ENCODE measurements at places on chromosomes 3 and 15.
A peak's percentile ranks its signal among the peaks of the same experiment; 100 is the strongest.

DNA sequence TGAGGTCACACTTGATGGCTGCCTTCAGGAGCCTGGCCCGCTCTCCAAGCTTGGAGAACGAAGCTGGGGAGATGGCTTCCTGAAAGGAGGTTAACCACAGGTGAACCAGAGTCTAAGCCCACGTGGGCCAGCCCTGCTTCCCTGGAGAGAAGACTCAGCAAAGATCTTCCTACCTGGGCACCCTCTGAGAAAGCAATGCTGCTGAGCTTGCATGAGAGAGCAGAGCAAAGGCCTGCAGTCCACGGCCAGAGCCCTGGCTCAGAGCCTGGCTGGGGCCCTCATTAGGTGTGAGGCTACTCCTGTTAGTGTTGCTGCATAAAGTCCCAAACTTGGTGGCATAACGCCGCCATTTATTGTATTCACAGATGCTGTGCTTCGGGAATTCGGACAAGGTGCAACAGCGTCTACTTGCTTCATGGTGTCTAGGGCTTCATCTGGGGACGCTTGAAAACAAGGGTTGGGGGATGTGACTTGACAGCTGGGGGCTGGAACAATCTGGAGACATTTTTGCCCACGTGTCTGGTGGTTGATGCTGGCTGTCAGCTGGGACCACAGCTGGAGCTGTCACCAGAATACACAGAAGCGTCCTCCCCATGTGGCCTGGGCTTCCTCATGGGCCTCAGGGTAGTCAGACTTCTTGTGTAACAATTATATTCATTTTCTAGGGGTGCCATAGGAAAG, 87.9 kb upstream of the MEF2A start:
- DNase-seq: no peak

DNA sequence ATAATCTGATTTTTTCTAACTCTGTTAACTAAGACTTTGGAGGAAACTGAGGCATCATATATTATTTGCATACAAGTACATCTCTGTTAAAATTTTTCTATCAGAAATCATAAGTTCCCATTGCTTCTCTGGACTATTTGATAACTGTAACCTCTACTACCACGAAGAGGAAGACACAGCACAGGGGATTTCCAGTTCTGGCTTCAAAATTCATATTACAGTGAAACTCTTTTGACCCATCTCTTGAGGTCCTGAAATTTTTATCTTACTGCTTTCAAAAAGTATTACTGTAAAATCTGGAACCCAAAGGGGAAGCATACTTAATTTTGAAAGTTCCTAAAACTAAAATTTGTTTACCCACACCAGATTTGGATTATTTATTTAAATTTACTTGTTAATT, 4.2 kb downstream of the PLSCR1 start:
- no peak for DNase-seq

DNA sequence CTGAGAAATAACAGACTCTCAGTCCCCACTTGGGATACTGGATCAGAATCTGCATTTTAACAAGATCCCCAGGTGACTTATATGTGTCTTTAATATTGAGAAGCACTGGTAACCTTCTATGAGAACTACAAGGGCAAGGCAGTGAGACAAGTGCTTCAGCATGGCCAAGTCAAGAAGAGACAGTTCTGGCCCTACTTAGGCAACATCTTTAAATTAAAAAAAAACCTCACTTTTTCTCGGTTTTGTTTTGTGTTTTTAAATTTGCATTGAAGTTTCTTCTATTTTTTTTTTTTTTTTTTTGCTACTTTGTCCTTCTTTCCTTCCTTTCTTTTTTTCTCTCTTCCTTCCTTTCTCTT, 42.5 kb upstream of the SPTSSB start:
- no peak for DNase-seq

DNA sequence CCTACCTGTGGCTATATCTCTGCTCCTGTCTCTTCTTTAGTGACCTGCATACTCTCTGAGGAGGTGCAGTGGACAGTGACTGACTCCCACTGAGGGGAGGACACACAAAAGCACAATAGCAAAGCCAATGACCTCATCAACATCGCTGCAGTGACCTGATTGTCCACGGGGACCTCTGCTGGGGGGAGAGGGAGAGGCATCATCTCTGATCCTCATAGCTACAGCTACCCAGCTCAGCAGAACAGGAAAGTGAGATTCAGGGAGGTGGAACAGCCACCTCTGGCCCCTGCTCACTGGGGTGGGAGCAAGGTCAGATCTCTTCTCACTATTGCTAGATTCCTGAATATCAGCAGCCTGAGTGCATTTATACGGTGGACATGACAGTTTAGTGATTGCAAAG, 179.2 kb downstream of the ATP10A start:
- no peak for DNase-seq

GRCh38 chr3:141952611-141953010, 76.2 kb downstream of the ATP1B3 start:
- no peak for DNase-seq

- no peak for DNase-seq
Observed at GRCh38 chr15:38294126-38294525, 41.5 kb downstream of the SPRED1 start.

DNA sequence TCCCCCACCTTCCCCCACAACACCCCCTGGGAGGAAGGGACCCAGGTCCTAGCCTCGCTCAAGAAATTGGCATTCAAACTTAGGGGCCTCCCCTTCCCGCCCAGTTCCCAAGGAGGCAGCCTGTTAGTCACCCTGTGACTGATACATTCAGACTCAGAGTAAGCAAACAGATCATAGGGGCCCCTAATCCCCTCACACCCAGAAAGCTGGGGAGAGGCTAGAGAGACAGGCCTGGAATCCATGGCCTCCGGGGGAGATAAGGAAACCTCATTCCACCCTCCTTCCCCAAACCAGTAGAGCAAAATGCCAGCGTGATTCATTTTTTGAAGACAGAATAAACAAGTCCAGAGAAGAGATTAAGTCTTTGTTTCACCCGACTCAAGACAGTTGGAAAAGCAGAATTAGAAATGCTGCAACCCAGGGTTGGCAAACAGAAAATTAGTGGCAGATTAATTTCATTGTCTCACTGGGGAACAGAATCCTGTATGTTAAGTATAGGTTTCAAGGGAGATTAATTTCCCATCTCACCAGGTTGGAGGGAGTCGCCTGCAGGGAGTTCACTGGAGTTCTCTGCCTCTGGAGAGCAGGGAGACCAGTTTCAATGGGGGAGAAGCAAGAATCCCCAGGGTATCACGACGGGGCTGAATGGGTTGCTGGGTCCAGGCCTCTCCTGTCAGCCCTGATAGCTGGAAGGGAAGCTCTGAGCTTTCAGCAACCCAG, 268.3 kb downstream of the UACA start:
- DNase-seq: no peak

GRCh38 chr15:66923438-66923881, 141.9 kb upstream of the SMAD3 start:
- peak; percentile 4 for DNase-seq

DNA sequence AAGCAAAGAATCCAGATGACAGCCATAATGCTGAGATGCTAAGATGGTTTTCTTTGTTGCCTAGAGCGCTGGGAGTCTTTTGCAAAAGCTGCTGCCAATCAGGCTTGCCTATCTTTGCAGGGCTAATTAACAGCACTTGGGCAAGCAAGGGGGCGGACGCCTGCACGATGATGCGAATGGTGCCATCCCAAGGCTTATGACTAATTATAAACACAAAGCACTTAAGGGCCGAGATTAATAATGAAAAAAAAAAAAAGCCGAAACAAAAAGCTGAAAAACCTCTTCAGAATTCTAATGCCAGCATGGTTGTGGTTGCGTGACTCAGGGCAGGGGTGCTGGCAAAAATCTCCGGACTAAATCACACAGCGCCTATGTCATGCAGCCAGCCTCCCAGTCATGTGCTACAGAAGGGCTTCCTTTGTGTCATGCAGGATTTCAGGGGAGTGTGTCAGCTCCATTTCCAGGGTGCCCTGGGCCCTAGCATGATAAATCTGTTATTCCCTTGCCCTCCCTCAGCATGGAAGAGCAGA, 185.0 kb upstream of the ANKRD28 start:
- no peak for DNase-seq

DNA sequence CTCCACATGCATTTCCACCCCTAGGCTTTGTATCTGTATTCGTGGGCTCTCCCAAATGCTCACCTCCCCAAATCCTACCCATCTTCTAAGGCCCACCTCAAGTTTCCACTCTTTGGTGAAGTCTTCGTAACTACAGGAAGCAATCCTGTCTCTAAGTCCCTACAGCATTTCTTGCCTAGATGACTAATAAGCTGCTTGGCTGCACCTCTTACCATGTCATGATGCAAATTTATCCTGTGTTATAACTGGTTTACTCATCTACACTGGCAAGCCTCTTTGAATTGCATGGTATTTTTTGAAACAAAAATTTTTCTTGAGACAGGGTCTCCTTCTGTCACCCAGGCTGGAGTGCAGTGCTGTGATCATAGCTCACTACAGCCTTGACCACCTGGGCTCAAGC, 73.3 kb downstream of the SETMAR start:
- no peak for DNase-seq

DNA sequence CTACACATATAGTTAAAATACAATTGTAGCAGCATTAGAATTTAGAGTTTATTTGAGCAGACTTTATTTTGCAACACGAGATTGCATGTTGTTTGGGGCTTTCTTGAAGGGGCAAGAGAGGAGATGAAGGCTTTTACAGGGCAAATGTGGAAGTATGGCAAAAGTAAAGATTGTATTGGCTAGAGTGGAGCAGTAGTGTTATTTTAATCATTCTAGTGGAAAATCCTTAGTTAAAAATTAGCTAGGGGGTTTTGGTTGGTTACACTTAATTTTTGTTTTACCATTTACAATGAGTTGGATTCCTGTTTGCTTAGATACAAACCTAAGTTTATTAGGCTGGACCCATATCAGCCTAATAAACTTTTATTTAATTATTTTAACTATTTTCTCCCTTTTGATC, 4.6 kb downstream of the OR5H15 start:
- no peak for DNase-seq

DNA sequence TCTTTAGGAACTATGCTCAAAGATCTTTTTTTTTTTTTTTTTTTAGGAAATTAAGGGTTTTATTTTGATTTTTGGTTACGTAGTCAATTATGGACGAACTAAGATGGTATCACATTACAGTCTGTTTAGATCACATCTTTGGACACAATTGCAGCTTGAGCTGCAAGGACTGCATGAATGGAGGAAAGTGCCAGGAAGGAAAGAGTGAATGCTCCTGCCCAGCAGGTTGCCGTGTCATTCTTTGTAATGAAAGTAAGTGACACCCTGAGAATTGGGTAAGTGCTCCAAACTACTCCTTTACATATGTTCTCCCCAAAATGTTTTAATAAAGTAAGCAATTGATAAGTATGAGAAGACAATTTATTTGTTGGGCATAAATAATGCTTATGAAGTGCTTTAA, 716.5 kb upstream of the GOLIM4 start:
- DNase-seq: no peak

GRCh38 chr15:62588938-62589670, 424.0 kb upstream of the C2CD4B start:
- DNase-seq: no peak

- DNase-seq: no peak
Observed at GRCh38 chr3:177476921-177477435, 279.7 kb upstream of the TBL1XR1 start.

- no peak for DNase-seq
Observed at GRCh38 chr15:49900903-49901235, 218.2 kb downstream of the ATP8B4 start.

DNA sequence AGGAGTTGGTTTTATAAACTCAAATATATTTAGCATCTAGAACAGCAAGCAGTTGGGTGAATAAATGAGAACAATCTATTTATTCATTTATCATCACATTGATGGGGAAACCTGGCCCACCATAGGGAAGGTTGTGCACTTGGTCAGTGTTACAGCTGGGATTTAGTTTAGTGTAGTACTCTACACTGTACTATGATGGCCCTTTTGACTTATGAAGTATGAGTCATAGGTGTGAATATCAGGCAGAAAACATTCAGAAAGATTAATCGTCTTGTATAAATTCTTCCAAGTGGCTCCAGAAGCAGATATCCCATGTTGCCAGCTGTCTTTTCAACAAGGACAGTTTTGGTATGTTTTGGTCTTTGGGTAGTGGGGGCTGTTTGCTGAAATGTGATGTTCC, 38.0 kb downstream of the BBS4 start:
- DNase-seq: no peak

DNA sequence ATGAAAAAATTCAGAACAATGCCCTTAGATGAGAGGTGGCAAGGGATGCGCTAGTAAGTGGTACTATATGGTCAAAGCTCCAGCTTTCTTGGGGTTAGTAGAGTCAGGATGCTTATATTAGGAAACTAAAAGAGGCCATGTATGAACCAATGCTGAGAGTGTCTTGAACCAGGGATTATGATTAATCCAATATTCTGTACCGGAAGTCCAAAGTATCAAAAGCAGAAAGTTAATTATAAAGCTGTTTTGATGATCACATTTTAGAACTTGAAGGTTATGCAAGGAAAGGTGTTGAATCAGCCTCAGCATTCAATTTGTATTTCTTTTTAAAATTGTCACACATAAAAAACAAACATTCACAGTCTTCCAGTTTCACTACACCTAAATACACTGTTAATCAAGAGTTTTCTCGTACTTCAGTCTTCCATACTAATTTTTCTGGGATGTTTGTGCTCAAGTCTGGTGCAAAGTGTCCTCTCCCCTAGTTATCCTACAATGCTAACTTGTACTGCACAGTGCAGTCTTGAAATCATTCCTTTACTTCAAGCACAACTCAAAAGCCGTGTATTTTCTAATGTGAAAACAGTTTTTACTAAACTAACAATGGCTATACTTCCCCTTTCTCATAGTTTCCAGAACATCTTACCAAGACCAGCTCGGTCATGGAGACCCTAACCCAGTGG, 10.7 kb upstream of the FAH start:
- DNase-seq: no peak

GRCh38 chr3:10023587-10024310, 2.5 kb upstream of the FANCD2 start:
- no peak for DNase-seq
